ENCODE measurements at places on chromosomes 7 and 10. TPM values are rescaled to one million over a fixed set of nuclear protein-coding genes. Genes with fewer than 3 reads are reported as not detected.

- H3K27me3 ChIP-seq, result no peaks in the 10 kb centered on the region
- H3K27ac ChIP-seq, result no peak overlapping the region
- no peaks in the 10 kb centered on the region for H3K36me3 ChIP-seq
- no peak overlapping the region for H3K4me3 ChIP-seq
- H3K4me1 ChIP-seq, result no peaks in the 10 kb centered on the region
- DNase-seq, result peak; percentile 24
Measured at GRCh38 chr7:31373337-31374289, 33.1 kb upstream of the NEUROD6 start.

DNA sequence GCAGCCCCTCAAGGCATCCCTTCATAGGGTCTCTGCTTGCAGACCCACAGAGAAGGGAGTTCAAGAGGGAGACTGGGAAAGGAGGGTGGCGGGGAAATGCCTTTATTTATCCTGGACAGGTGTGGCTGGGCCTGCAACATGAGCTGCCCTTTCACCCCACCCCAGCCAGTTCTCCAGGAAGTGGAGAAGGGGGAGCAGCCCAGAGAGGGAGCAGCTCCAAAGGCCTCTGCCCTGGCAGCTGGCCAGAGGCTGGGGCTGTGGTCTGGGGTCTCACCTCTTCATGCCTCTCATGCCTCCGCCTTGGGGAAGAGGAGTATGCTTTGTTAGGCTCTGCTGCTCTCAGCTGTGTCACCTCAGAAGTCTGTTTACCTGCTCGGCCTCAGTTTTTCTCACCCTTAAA is 3.1 kb downstream of the LDB3 start:
- no peak overlapping the region for H3K4me3 ChIP-seq
- no peak overlapping the region for H3K27ac ChIP-seq
- H3K36me3 ChIP-seq, result no peaks in the 10 kb centered on the region
- no peaks in the 10 kb centered on the region for H3K27me3 ChIP-seq
- no peak for DNase-seq
- no peaks in the 10 kb centered on the region for H3K4me1 ChIP-seq

- no peak for DNase-seq
- no peaks in the 10 kb centered on the region for H3K36me3 ChIP-seq
Measured at GRCh38 chr7:128215281-128215680, 25.8 kb upstream of the LEP start.

DNA sequence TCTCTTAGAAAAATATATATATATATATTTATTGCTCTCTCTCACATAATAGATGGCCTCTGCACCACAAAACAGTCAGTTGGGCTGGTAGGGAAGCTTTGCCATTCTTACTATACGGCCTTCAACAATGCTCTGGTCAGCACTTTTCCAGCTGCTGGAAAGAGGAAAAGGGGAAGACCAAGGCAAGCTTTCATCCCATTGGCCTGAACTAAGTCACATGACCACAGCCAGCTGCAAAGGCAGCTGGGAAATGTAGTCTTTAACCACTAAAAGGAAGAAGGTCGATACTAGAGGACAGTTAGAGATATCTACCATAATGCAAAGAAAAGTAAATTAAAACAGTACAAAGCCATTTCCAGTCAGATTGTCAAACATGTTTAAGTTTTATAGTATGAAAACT is 58.4 kb upstream of the MACROH2A2 start:
- peaks cover 26% of the 10 kb centered on the region for H3K27me3 ChIP-seq
- H3K36me3 ChIP-seq, result no peaks in the 10 kb centered on the region
- H3K4me1 ChIP-seq, result no peaks in the 10 kb centered on the region
- H3K4me3 ChIP-seq, result no peak overlapping the region
- peak; percentile 61 for DNase-seq

DNA sequence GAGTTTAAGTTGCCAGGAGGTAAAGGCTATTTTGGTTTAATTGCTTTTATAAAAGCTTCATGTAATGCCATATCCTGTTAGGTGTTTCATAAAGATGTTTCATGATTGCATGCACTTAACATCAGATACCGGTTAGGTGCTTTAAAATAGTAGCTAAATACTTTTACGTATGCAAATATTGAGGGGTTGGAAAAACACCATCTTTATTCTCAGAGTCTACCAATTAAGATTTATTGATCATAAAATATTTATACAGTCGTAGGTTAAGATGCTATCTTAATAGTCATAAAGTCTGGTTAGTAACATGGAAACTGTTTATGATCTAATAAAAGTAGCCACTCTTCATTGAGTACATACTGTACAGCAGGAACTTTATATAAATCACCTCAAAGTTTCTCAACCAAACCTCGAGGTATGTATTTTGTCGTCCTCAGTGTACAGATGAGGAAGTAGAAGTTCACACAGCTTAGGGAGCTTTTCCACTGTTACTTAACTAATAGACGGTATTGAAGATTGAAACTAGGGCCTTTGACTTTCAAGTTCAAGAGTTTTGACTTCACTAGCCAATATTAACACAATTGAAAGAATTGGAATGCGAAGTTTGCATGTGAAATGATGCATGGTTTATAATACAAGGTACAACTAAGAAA is 897.1 kb downstream of the GATA3 start:
- no peak for DNase-seq
- no peaks in the 10 kb centered on the region for H3K27me3 ChIP-seq
- no peaks in the 10 kb centered on the region for H3K36me3 ChIP-seq
- no peak overlapping the region for H3K4me3 ChIP-seq
- H3K27ac ChIP-seq, result no peak overlapping the region
- no peaks in the 10 kb centered on the region for H3K4me1 ChIP-seq

DNA sequence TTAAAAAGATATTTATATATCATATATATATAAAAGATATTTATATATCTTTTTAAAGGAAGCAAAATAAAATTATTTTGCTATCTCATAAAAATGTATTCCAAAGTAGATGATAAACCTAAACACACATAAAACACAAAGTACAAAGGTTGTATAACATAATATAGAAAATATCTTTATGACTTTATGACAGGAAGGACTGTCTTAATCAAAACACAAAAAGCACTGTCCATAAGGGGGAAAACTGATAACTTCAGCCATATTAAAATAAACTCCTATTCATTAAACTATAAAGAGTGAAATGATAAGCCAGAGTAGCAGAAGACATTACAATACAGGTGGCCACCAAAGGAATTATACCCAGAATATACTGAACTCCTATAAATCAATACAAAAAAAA is 34.8 kb downstream of the KDM7A start:
- H3K27me3 ChIP-seq, result no peaks in the 10 kb centered on the region
- no peaks in the 10 kb centered on the region for H3K36me3 ChIP-seq
- no peak overlapping the region for H3K27ac ChIP-seq
- DNase-seq, result no peak
- H3K4me1 ChIP-seq, result no peaks in the 10 kb centered on the region

DNA sequence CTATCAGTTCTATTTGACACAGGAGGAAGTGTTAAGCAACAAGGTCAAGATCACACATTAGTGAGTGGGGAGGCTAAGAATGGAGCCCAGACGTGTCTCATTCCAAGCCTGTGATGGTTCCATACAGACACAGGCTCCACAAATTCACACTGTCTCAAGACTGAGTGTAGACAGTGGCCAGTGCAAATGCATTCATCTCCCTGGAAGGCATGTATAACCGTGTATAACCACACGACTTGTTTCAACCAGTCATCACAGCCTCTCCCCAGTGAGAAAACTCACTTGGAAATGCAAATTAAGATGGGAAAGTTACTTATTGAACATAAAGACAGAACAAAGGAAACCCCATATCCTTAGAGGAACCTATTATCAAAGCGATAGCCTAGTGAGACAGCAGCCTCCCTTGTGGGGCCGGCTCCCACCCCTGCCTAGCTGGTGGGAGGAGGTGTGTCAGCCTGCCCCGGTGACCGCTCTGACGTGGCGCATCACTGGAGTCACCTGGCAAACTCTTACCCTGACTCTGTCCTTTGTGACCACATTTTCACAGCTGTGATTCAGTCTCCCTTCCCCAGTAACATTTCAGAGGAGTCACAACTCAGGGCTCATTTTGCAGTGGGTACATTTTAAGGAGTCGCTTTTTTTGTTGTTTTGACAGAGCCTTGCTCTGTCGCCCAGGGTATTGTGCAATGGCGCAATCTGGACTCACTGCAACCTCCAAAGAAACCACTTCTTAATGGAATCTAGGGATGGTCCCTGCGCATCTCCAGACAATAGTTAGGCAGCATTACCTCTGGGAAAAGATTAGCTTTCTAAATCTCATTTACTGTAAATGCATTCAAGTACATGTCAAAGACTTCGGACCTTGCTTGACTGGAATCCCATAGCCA is 126.6 kb upstream of the PARD3 start:
- peaks cover 4% of the 10 kb centered on the region for H3K4me1 ChIP-seq
- no peak overlapping the region for H3K27ac ChIP-seq

GRCh38 chr7:1579481-1580421 is 9.9 kb upstream of the PSMG3 start:
- no peak overlapping the region for H3K27ac ChIP-seq
- DNase-seq, result peak; percentile 50
- H3K36me3 ChIP-seq, result no peaks in the 10 kb centered on the region
- H3K4me3 ChIP-seq, result no peak overlapping the region
- H3K4me1 ChIP-seq, result no peaks in the 10 kb centered on the region

GRCh38 chr7:65448816-65449504 is 75.3 kb downstream of the ZNF92 start:
- H3K4me1 ChIP-seq, result peaks cover 8% of the 10 kb centered on the region
- no peak overlapping the region for H3K27ac ChIP-seq
- no peaks in the 10 kb centered on the region for H3K36me3 ChIP-seq

- no peak for DNase-seq
- no peaks in the 10 kb centered on the region for H3K4me1 ChIP-seq
- H3K36me3 ChIP-seq, result no peaks in the 10 kb centered on the region
- no peak overlapping the region for H3K27ac ChIP-seq
- no peak overlapping the region for H3K4me3 ChIP-seq
Measured at GRCh38 chr7:87398446-87398845, 53.0 kb downstream of the CROT start.

The CPVL gene
- not detected for total RNA-seq

The EPO gene
- not detected for total RNA-seq

The MMP21 gene
- total RNA-seq, result not detected

The NACAD gene
- total RNA-seq, result 4.3 TPM

The TMEM130 gene
- total RNA-seq, result not detected

The MORN4 gene
- total RNA-seq, result 12.2 TPM

The ADRB1 gene
- total RNA-seq, result 0.97 TPM

The GIMAP2 gene
- total RNA-seq, result 26.2 TPM

The FZD1 gene
- total RNA-seq, result 3.2 TPM

The NPFFR1 gene
- total RNA-seq, result not detected

The MRC1 gene
- total RNA-seq, result 0.12 TPM

All from endothelial cell of umbilical vein (primary cell).